ENCODE measurements at places on chromosomes 12 and 14. TPM values are rescaled to one million over a fixed set of nuclear protein-coding genes. Genes with fewer than 3 reads are reported as not detected.

DNA sequence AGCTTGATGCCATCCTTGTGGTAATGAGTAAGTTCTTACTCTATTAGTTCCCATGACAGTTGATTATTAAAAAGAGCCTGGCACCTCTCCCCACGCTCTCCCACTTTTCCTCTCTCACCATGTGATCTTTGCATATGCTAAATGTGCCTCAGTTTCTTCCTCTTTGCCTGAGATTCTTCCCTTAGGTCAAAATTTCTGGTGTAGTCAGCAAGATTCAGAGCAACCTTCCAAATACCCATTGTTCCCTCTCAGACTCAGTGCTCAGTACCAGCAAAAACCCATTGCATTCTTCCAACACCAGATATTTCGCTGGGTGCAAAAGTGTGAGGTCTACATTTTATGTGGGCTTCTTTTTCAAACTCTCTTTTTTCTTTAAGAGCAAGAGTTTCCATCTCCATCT lies 10.8 kb upstream of the USP15 start:
- DNase-seq = no peak

GRCh38 chr12:113673458-113674238 lies 202.0 kb upstream of the LHX5 start:
- DNase-seq = no peak

GRCh38 chr12:7068240-7068993 lies 7.9 kb downstream of the C1S start:
- DNase-seq = no peak

Gene NGB
- total RNA-seq = not detected

Gene TAS2R42
- not detected for total RNA-seq
